Esophagus squamous epithelium (tissue), 5 donors: ENCODE measurements at places on chromosomes 11 and 22. TPM values are rescaled to one million over a fixed set of nuclear protein-coding genes. Genes with fewer than 3 reads are reported as not detected.

- no peak for DNase-seq
Observed at GRCh38 chr11:45169310-45170072, 23.1 kb downstream of the PRDM11 start.

DNA sequence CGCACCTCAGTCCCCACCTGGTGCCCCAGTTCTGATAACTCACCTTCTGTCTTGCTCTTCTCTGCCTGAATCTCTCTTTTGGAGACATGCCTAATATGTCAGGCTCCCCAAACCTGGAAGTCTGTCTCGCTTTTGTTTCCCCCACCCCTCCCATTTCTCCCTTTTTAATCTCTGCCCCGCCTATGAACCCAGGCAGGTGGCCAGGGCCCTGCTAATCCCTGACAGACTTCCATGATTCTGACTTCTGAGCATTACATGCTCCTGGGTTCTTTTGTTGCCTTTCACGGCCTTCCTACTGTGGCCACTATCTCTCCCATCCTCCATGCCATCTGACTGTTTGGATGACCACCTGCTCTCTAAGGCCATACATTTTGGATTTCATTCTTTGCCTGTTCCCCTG lies 1120.9 kb upstream of the CCDC90B start:
- no peak for DNase-seq

- no peak for DNase-seq
Observed at GRCh38 chr22:44050766-44051355, 26.8 kb downstream of the PARVB start.

DNA sequence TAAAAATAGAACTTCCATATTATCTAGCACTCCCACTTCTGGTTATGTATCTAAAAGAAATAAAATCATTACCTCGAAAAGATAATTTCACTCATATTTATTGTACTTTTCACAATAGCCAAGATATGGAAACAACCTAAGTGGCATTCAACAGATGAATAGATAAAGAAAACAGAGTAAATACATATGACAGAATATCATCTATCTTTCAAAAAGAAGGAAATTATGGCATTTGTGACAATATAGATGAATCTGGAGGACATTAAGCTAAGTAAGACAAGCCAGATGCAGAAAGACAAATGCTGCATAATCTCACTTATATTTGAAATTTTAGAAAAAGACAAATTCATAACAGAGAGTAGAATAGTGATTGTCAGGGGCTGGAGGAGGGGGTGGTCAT lies 590.0 kb upstream of the ANO3 start:
- no peak for DNase-seq

DNA sequence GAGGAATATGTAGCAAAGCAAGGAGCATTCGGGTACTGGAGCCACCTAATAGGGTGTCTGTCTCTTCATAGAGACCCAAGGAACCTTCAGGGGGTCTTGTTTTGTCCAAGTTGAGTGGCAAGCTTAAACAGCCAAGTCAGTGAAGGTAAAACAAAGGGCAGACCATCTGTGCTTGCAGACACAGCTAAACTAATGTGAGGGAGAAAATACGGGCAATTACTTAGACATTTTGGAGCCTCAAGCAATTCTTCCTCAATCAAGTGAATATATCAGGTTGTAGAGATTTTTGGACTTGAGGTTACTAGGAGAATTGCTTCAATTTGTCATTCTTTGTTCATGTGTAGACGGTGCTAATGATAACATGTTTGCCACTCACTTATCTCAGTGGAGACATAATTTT lies 148.2 kb upstream of the ARHGAP20 start:
- no peak for DNase-seq

DNA sequence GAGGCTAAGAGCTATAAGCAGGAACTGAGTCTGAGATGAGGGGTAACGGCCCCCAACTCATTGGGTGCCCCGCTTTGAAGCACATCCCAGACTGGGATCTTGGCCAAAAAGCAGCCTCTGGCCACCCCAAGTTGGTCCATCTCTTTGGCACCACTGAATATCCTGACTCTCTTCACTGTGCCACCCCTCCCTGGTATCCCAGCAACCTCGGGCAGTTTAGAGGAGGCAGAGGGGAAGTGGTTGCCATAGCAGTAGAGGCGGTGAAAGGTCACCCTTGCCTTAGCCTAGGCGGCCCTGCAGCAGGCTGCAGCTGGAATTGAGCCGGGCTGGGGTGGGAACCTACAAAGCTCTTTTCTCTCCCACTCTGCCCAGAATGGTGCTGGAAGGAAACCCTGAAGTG lies 1.1 kb downstream of the PELI3 start:
- no peak for DNase-seq

GRCh38 chr11:102843489-102843888 lies at the start of gene MMP3:
TSS of gene MMP3 (minus strand) at chr11:102843609. CDS start at chr11:102843546, 63 bp downstream.
- no peak for DNase-seq

- no peak for DNase-seq
Observed at GRCh38 chr11:33376331-33377310, 119.4 kb downstream of the HIPK3 start.

- DNase-seq = no peak
Observed at GRCh38 chr11:68168694-68169093, 44.4 kb downstream of the KMT5B start.

DNA sequence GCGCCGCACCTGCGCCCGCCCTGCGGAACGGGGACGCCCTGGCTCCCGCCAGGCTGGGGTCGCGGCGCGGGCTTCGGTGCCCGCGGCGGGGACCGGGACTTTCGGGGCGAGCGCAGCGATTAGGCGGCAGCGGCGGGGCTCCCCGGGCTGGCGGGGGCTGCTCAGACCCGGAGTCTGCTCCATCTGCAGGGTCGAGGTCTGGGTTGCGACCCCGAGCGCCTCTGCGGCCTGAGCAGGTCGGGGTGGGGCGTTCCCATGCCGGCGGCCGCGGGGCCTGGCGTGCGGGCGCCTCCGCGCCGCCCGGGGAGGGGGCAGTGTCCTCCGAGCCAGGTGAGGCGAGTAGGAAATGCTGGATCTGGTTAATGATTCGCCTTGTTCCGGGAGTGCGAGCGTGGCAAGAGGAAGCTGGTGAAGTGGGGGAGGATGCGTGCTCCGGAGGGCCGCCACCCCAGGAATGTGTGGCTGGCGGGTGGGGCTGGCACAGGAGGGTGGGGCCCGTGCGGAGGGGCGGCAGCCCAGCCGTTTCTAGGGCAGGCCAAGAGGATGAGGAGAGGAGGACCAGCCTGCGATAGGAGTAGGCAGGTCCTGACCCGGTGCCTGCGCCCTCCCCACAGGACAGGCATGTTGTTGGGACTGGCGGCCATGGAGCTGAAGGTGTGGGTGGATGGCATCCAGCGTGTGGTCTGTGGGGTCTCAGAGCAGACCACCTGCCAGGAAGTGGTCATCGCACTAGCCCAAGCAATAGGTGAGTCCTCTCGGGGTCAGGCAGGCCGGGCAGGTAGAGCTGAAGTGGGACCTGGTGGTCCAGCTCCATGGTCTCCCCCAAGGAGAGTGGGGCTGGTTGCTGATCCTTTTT lies 606 bp downstream of the RASSF7 start:
- no peak for DNase-seq

DNA sequence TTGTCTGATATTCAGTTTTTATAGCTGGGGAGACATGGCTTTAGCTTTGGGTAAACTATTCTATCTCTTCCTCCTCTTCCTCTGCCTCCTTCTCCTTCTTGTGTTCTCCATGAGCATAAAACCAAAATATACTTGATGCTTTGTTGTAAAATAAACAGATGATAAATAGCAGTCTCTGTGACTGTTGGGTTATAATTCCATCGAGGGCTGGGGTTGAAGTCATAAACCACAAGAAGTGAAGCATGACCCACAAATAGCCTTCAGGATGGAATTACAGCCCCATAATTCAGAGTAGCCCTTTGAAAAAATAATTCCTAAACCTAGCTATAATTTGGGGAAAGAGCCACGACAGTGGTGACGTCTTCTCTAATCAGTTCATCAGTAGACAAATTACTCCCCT lies 177.7 kb downstream of the SNX19 start:
- DNase-seq = no peak

The CCDC89 gene
- total RNA-seq = 2.1 TPM

The CNGA4 gene
- total RNA-seq = not detected

The ROM1 gene
- 5.9 TPM for total RNA-seq

The OR10D3 gene
- total RNA-seq = not detected

The MGAT3 gene
- 1.3 TPM for total RNA-seq
